Upper lobe of right lung (tissue), 1 donor: ENCODE measurements at places on chromosomes 7 and 10. TPM values are rescaled to one million over a fixed set of nuclear protein-coding genes. Genes with fewer than 3 reads are reported as not detected.

Gene SPRN
- not detected for total RNA-seq

Gene HGF
- 26.5 TPM for total RNA-seq

Gene LAMB4
- not detected for total RNA-seq

Gene CTAGE8
- 4.9 TPM for total RNA-seq

Gene NPC1L1
- 0.17 TPM for total RNA-seq

GRCh38 chr7:150951181-150951520 is 27.0 kb downstream of the KCNH2 start:
- DNase-seq = peak; percentile 47
- H3K27me3 ChIP-seq = peaks cover 20% of the 10 kb centered on the region
- no peaks in the 10 kb centered on the region for H3K36me3 ChIP-seq
- peaks cover 7% of the 10 kb centered on the region for H3K4me1 ChIP-seq

DNA sequence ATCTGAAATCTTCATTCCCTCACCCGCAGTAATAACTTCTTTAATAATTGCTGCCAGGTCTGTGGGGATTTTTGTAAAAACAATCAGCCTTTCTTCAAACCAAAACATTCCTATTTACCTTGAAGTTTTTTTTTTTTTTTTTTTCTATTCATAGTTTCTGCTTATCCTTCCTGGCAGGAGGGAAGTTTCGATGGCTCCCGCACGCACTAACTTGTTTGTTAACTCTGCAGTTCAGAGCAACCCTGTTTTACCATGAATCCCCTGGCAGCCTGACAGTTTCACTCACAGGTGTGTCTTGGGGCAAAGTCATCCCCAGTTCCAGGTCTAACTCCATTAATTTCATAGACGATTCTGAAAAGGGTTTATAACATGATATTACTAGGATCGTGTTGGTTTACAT is 149.3 kb downstream of the KLF6 start:
- no peak overlapping the region for H3K4me3 ChIP-seq
- no peaks in the 10 kb centered on the region for H3K4me1 ChIP-seq
- no peak overlapping the region for H3K27ac ChIP-seq
- no peaks in the 10 kb centered on the region for H3K36me3 ChIP-seq
- no peaks in the 10 kb centered on the region for H3K27me3 ChIP-seq
- no peak for DNase-seq

- H3K4me1 ChIP-seq = no peaks in the 10 kb centered on the region
- DNase-seq = no peak
- H3K27me3 ChIP-seq = peaks cover 13% of the 10 kb centered on the region
Observed at GRCh38 chr10:117262291-117262902, 21.5 kb downstream of the SLC18A2 start.

DNA sequence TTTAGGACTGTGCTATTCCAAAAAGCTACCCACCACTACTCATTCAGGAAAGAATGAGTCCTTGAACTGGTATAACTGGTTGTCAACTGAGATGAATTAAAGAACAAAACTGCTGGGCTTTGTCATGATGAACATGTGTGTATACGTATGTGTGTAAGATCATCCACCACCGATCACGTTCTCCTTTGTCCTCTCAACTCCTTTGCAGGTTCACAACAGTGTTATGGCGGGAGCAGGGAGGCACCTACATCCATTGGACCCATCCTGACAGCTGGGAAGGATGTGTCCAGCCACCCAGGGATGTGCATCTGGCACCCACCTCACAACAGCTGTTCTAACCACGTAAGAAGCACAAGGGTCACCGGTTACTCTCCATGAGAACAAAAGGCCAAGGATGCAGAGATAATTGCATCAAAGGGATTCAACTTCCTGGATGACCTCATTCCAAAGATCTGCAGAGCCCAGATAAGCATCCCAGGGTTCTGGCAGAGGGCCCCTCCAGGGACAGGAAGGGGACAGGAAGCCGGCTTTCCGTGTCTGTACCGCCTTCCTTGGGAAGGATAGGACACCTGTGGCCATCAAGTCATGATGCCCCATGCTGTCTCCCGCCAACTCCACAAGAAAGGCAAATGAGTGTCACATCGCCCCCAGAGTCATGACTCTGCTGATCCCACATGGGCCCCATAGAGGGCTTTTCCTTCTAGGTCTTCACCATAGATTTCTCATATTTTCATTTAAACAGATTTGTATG is 66.1 kb downstream of the STEAP1B start:
- no peak for DNase-seq
- H3K36me3 ChIP-seq = no peaks in the 10 kb centered on the region
- no peaks in the 10 kb centered on the region for H3K27me3 ChIP-seq
- no peak overlapping the region for H3K27ac ChIP-seq
- no peak overlapping the region for H3K4me3 ChIP-seq
- H3K4me1 ChIP-seq = no peaks in the 10 kb centered on the region

- H3K27ac ChIP-seq = peak overlapping the region; percentile 42
- H3K27me3 ChIP-seq = no peaks in the 10 kb centered on the region
- H3K4me3 ChIP-seq = no peak overlapping the region
- DNase-seq = peak; percentile 86
- peaks cover 32% of the 10 kb centered on the region for H3K36me3 ChIP-seq
Observed at GRCh38 chr7:100465702-100466311, 1.7 kb upstream of the SPACDR start.
